SJSA1 (cell line): ENCODE measurements at places on chromosomes 16 and 17.

- DNase-seq = no peak
- H3K36me3 ChIP-seq = peaks cover 34% of the 10 kb centered on the region
- no peak overlapping the region for H3K4me3 ChIP-seq
- no peak overlapping the region for H3K27ac ChIP-seq
- H3K27me3 ChIP-seq = no peaks in the 10 kb centered on the region
- peaks cover 6% of the 10 kb centered on the region for H3K4me1 ChIP-seq
Measured at GRCh38 chr16:31711344-31711845, 162.2 kb upstream of the ZNF267 start.

DNA sequence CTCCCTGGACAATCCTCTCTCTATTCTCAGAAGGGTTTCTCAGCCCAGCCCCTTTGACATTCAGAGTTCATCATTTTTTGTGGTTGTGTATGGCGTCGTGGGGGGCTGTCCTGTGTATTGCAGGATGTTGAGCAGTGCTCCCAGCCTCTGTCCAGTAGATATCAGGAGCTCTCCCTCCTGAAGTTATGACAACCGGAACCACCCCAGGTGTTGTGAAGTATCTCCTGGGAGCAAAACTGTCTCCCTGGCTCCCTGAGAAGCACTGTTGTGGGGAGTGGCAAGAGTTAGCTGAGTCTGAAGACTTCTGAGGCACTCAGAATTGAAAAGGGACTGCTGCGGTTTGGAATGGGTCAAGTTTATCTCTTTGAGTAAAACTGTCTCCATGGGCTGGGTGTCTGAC is 55.9 kb upstream of the MGAT5B start:
- no peaks in the 10 kb centered on the region for H3K36me3 ChIP-seq
- no peak for DNase-seq
- H3K27ac ChIP-seq = no peak overlapping the region
- H3K4me3 ChIP-seq = no peak overlapping the region

DNA sequence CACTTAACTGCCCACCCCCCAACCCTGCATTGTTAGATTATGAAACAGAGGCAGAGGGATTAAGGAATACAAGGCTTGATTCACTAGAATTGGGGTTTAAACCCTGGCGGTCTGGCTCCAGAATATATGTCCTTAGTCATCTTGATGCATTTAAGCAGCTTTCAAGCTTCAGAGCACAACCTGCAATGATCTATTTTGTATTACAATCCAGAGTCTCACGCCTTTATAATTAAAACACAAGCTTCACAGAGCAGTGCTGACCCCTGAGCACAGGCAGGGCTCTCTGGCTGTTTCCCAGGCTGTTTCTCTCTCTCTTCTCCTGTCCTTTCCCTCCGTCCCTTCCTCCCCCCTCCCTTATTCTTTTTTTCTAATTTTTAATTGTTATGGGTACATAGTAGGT is 209.1 kb downstream of the SPECC1 start:
- no peaks in the 10 kb centered on the region for H3K27me3 ChIP-seq
- DNase-seq = no peak
- H3K4me3 ChIP-seq = no peak overlapping the region
- H3K36me3 ChIP-seq = peaks cover 9% of the 10 kb centered on the region; the same call in 1 of the 2 replicates
- no peaks in the 10 kb centered on the region for H3K4me1 ChIP-seq

GRCh38 chr17:6430769-6431168 is 4.2 kb downstream of the AIPL1 start:
- H3K27me3 ChIP-seq = no peaks in the 10 kb centered on the region
- no peak overlapping the region for H3K4me3 ChIP-seq
- DNase-seq = no peak
- H3K36me3 ChIP-seq = no peaks in the 10 kb centered on the region
- no peaks in the 10 kb centered on the region for H3K4me1 ChIP-seq

GRCh38 chr17:6488008-6488539 is 43.8 kb downstream of the PIMREG start:
- H3K27me3 ChIP-seq = no peaks in the 10 kb centered on the region
- no peak overlapping the region for H3K4me3 ChIP-seq
- H3K4me1 ChIP-seq = peaks cover 35% of the 10 kb centered on the region
- DNase-seq = no peak

- H3K36me3 ChIP-seq = peaks cover 75% of the 10 kb centered on the region
- no peak for DNase-seq
- H3K27me3 ChIP-seq = no peaks in the 10 kb centered on the region
- H3K27ac ChIP-seq = no peak overlapping the region
Measured at GRCh38 chr17:67111808-67112207, 67.5 kb downstream of the CACNG1 start.
